NCI-H2081 treated with DMSO at 0.1 percent for 48 hours (cell line): ENCODE measurements at places on chromosomes 5 and 9.

- no peak for DNase-seq
Measured at GRCh38 chr9:114513055-114513958, 8.0 kb upstream of the WHRN start.

- no peak for DNase-seq
Measured at GRCh38 chr5:149421372-149421685, 42.2 kb upstream of the IL17B start.

GRCh38 chr5:32095261-32095671 is 78.9 kb downstream of the GOLPH3 start:
- DNase-seq, result no peak

DNA sequence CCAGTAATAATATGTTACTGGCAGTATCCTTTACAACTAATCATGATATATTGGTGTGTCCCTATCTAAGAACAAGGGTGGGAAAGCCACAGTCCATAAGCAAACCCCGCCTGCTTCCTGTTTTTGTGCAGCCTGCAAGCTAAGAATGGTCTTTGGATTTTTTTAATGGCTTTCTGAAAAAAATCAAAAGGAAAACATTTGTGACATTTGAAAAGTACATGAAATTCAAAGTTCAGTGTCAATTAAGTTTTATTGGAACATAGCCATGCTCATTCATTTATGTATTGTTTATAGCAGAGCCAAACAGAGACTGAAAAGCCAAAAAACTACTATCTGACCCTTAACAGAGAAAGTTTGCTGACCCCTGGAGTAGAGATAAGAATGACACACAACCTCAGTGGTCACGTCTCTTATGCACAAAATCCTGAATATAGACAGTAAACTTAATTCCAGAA is 12.8 kb upstream of the TMEM245 start:
- no peak for DNase-seq

DNA sequence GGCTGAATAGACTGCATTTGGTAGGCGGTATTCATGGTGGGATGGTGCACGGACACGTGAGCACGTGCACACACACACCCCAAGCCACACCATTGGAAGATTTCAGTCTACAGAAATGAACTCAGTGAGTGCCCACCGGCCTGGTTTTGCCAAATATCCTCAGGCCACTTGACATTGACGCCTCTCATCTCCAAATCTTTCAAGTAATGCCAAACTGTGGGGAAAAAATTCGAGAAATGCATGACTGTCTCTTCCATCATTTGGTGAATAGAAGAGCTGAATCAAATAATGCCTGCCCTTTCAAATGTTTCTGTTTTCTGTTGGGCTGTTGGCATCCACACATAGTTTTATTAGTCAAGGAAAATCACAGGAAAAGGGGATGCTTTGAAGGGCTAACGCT is 182.3 kb upstream of the EFNA5 start:
- DNase-seq, result no peak

GRCh38 chr5:3619579-3619978 is 23.9 kb downstream of the IRX1 start:
- DNase-seq, result no peak

DNA sequence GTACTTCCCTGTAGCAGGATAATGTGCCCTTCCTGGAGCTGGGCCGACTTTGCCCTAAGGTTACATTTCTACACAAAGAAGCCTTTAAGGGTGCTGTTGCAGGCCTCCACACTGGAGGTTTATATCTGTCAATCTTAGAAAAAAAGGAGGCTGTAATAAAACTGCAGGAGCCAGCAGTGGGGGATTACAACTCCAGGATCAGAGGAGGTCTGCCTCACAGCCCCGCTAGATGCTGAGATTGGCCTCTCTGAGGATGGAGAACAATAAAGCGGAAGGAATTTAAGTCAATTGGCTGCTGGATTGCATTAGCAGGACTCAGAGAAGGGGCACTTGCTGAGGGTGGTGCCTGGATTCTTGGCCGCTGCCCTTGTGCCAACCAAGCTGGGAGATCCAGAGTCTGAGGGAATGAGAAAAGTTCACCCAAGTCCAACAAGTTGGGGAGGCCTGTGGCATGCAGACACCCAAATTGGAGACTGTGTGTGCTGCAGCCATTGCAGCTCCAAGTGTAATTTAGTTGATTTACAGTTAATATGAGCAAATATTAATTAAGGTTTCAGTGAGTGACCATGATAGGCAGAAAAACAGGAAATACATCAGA is 99.0 kb upstream of the SSBP2 start:
- DNase-seq, result no peak

GRCh38 chr9:86098824-86099700 is at the start of gene GOLM1:
GOLM1 (minus strand) TSS chr9:86099558; CDS start chr9:86079320, 20,238 bp downstream.
- no peak for DNase-seq

DNA sequence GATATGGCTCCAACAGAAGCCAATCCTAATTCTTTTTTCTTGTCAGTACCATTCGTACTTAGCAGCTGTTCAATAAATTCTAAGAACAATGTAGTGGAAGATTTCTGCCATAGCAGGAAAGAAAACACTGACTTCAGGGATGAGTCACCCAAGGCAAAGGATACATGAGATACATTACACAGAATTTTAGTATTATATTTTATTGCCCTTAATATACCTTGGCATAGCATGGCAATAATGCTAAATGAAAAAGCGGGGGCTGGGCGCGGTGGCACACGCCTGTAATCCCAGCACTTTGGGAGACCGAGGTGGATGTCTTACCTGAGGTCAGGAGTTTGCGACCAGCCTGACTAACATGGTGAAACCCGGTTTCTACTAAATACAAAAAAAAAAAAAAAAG is 619.1 kb upstream of the DAB2 start:
- no peak for DNase-seq

GRCh38 chr5:95083606-95084005 is 201.3 kb downstream of the MCTP1 start:
- no peak for DNase-seq

DNA sequence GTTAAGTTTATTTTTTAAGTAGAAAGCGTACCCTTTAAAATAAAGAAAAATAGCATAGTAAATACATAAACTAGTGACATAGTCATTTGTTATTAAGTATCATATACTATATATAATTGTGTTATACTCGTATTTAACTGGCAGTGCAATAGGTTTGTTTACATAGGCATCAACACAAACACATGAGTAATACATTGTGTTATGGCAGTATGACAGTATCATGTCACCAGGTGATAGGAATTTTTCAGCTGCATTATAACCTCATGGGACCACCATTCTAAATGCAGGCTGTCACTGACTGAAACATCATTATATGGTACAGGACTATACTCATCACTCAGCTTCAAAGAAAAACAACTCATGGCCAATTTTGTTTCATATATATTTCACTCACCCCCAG is 8.4 kb upstream of the RIC1 start:
- no peak for DNase-seq

- DNase-seq, result no peak
Measured at GRCh38 chr9:93580654-93581380, 4.4 kb downstream of the PHF2 start.

DNA sequence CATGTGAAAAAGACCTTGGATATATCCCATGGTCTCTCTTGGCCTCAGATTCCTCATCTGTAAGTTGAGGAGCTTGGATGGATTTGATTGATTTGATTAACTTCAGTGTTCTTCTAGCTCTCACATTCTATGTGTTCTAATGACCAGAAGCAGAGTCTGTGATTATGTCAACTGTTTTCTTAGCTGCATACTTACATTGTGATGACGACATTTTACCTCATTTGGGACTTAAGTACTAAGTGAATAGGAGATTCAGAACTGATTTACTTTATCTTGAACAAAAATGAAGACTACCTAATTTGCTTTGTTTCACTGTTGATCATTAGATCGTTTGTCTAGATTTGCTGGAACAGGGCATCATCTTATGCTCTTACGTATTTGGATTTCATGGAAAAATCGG is 427.7 kb downstream of the SH3GL2 start:
- no peak for DNase-seq

DNA sequence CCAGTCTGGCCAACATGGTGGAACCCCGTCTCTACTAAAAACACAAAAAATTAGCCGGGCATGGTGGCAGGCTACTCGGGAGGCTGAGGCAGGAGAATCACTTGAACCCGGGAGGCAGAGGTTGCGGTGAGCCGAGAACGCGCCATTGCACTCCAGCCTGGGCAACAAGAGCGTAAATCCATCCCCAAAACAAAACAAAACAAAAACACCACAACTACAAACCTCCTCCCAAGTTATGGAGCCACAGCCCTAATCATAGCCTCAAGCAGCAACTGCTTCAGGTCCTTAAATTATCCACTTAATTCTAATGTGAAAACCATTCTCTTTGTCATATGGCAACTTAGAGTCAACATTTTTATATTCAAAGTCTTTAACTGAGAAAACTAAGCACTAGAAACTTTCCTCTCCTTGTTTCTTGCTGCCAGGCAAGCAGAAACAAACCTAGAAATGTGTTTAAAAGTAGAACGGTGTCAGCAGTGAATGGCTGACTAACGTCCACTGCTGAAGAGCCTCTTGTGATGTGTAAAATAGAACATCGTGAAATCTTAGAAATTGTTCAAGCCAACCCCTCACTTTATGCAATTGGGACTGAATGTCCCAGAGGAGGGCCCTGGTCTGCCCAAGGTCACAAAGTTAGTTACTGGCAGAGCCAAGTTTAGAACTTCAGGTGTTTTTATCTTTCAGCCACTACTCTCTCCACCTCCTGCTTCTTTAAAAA is 5.7 kb downstream of the TMEM245 start:
- DNase-seq, result no peak

DNA sequence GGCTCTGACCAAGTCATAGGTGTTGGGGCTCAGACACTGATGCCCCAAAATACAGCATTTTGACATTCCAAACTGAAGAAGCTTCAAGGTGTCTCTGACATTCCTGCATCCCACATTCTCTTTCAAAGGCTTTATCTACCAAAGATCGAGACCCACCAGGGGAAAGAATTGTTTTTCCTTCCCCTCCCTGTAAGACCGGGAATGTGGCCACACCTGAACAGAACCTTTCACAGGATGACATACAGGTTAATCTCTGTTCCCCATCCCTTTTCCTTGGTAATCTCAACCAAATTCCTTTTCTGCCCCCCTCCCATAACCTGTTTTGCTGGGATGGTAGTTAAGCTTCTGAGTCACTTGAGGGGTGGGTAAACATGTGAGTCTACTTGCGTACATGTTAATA is 72.3 kb downstream of the IQGAP2 start:
- no peak for DNase-seq

DNA sequence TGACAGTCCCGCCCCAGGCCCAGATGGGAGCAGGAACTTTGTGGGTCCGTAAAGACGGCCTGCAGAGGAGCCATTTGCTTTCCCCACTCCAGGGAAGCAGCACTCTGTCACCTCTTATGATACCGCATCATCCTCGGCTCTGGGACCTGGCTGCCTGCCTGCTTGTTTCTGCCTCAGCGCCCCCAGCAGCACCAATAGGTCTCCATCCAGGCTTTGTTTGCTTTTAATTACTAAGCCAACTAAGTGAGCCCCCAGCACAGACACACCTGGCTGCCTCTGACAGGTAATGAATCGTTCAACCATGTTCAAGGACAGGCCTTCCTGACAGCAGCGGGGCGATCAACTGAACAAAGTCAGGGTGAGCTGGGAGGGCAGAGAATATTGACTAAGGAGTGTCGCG is 141.4 kb downstream of the C5orf15 start:
- peak; percentile 45 for DNase-seq
